ENCODE measurements at places on chromosomes 6 and 20. TPM values are rescaled to one million over a fixed set of nuclear protein-coding genes. Genes with fewer than 3 reads are reported as not detected.

The DLL1 gene
- polyA plus RNA-seq, result 30.3 TPM

The RGL2 gene
- polyA plus RNA-seq, result 73.3 TPM

- DNase-seq, result no peak
- no peak overlapping the region for H3K4me3 ChIP-seq
- H3K27me3 ChIP-seq, result no peaks in the 10 kb centered on the region
These were observed 13.4 kb downstream of the RSPO3 start for GRCh38 chr6:127131772-127132376.

DNA sequence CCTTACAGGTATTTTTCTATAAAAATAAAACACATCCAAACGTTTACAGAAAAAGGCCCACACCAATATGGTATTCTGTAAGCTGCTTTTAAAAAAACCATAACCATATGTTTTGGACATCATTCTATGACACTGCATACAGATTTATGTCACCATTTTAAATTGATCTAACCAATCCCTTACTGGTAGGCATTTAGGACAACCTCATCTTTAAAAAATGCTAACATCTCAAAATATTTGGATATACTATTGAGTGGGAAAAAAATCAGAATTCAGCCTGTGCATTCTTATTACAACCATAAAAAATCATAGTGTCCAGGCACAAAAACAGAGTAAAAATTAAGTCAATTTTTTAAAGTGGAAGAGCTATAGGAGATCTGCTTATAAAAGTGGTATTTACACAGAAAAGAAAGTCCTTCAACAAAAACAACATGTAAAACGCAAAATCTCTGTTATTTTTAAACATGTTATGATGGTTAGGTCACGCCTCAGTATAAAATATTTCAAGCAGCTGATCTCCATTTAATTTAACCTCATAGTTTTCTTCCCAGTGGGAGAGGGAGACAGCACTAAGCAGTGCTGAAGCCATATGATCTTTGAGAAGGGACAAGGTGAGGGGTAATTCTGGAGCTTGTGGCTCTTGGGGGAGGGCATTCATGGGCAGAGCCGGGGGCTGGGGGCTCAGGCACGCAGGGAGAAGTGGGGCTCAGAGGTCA, 21.2 kb downstream of the TRAM2 start:
- no peak for DNase-seq
- H3K4me1 ChIP-seq, result peaks cover 31% of the 10 kb centered on the region
- H3K27ac ChIP-seq, result no peak overlapping the region
- no peak overlapping the region for H3K4me3 ChIP-seq
- H3K27me3 ChIP-seq, result no peaks in the 10 kb centered on the region
- no peaks in the 10 kb centered on the region for H3K36me3 ChIP-seq

DNA sequence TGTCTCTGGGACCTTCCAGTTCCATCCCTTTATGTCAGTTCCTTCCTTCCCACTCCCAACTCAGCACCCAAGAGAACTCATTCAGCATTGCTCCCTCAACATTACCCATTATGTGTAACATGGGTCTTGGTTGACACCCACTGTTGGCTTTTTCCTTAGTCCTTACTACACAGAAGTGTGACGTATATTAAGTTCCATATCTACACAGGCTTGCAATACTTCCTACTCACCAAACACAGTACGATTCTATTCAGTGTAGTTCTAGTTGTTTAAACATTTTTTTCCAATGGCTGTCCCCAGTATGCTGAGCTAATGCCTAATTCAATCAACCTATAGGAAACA, 37.7 kb downstream of the ARHGAP18 start:
- no peak for DNase-seq
- H3K27me3 ChIP-seq, result no peaks in the 10 kb centered on the region
- peaks cover 31% of the 10 kb centered on the region for H3K4me1 ChIP-seq
- H3K36me3 ChIP-seq, result no peaks in the 10 kb centered on the region
